Activated naive CD4-positive, alpha-beta T cell (primary cell): ENCODE measurements at places on chromosomes 7 and 10.

DNA sequence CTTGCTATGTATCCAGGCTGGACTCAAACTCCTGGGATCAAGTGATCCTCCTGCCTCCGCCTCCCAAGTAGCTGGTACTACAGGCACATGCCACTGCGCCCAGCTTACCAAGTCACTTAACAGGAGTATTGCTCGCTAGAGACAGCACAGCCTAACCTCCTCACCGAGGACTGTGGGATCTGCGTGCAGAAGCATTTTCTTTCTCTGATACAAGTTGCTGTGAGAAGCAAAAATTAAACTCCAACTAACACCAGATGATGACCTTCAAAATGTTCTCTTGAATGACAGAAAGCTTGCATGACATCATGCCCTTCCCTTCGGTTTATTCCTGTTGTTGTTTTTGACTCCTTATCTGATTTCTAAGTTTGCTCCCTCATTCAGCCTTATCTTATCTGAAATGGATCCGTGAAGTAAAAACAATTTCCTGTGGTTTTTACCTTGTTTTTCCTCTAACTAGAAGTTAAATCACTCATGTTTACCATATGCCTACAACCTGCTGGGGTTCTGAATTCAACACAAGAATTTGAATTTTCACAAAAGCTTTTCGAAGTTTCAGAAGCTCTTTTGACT is 94.4 kb upstream of the KIF5B start:
- no peak for DNase-seq

GRCh38 chr10:132444877-132445351 is 47.9 kb downstream of the PWWP2B start:
- DNase-seq = no peak

GRCh38 chr7:1298051-1298930 is 65.6 kb downstream of the UNCX start:
- no peak for DNase-seq

DNA sequence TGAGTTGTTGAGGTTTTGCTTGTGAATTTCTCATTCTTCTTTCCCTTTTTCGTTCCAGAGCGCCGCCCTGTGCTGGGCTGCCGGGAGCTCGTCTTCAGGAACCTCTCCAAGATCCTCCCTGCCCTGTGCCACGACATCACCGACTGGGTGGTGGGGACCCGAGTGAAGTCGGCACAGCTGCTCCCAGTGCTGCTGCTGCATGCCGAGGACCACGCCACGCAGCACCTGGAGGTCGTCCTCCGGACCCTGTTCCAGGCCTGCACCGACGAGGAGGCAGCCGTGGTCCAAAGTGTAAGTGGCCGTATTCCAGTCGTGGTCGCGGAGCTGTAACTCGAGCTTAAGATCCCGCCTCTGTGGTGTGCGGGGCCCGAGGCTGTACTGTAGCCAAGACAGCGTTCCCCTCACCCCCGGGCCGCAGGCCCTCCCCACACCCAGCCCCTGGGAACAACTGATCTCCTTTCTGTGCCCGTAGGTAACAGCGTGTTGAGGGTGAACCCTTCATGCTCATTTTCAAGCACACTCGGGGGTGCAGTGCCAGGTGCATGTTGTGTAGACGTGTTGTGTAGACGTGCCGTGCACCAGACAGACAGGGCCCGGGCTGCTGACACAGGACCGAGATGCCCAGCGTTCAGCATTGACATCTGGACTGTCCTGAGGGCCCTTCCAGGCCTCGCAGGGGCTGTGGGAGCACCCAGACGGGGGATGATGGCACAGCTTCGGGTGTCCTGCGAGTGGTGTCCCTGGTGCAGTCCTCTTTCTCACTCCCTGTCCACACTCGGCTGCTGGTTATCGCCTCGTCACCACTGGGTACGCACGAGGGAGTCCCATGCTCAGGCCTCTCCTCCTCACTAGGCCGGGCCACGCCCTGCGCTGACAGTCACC is 27.7 kb upstream of the PRKAR1B start:
- DNase-seq = no peak

GRCh38 chr10:21061184-21061583 is 164.1 kb upstream of the NEBL start:
- no peak for DNase-seq

GRCh38 chr10:10164848-10165247 is 852.8 kb upstream of the CELF2 start:
- DNase-seq = no peak

- no peak for DNase-seq
Measured at GRCh38 chr10:126022841-126023240, 126.5 kb downstream of the FANK1 start.

GRCh38 chr7:21965291-21965690 is 19.6 kb upstream of the CDCA7L start:
- no peak for DNase-seq

- DNase-seq = no peak
Measured at GRCh38 chr7:129434675-129435318, 565 bp downstream of the STRIP2 start.

- DNase-seq = no peak
Measured at GRCh38 chr7:26091933-26092332, 60.1 kb upstream of the NFE2L3 start.

- no peak for DNase-seq
Measured at GRCh38 chr7:141145630-141145982, 71.7 kb downstream of the TMEM178B start.

DNA sequence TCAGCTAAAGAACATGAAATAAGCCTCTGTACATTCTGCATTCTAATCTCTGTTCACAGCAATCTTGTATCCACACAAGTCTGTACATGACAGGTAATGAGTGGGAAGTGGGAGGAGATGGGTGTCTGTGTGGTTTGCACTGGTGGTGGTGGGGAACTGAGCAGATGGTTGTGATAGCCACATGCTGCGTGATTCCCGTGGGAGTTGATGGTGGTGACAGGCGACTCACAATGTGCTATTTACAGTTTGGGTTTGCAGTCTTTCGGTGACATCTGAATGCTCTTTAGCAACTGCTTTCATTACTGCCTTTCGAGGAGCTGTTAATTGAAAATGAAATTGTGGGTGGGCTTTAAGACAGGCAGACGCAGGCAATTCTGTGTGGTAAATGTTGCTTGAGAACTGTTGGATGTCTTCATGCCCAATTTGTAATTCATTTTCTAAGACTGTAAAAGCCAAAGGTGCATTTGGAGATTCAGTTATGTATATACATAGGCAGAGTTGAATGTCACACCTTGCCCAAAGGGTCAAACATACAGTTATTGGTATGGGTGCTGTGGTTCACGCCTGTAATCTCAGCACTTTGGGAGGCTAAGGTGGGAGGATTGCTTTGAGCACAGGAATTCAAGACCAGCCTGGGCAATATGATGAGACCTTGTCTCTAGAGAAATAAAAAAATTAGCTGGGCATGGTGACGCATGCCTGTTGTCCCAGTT is 308.2 kb downstream of the AUTS2 start:
- DNase-seq = no peak

DNA sequence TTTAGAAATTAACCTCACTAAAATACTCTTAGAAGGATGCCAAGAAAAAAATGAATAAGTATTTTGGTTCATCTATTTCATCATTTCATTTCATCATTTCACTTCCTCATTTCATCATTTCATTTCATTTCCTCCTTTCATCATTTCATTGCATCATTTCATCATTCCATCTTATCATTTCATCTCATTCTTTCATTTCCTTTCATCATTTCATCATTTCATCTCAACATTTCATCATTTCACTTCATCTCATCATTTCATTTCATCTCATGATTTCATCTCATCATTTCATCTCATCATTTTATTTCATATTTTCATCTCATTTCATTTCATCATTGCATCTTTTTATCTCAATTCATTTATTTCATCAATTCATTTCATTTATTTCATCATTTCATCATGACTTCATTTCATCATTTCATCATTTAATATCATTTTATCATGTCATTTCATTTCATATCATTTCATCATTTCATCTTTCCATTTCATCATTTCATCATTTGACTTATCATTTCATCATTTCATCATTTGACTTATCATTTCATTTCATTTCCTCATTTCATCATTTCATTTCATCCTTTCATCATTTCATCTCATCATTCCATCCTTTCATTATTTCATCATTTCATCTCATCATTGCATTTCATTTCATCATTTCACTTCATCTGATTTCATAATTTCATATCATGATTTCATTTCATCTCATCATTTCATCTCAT is 129.9 kb downstream of the ZNF92 start:
- no peak for DNase-seq

- DNase-seq = no peak
Measured at GRCh38 chr7:30470771-30471170, 7.8 kb downstream of the NOD1 start.

DNA sequence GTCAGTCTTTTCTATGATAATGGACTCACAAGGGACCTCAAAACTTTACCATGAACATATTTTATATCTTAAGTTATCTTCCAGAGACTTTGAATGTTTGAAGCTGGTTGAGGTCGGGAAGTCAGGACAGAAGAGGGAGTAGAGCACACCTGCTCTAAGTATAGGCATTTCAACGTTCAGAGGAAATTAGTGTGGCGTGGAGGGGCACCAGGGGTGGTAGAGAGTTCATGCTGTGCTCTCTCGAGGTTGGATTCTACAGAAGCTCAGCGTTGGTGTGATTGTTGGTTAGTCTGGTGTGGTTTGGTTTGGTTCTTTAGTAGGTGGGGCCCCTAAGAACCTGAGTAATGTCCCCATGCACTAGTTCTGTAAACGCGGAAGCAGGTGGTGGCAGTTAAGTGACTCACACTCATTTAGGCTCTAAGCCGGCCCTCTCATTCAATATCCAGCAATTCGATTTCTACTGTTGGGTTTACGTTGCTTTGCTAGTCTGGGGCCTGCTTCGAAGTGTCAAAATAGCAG is 19.8 kb downstream of the CNTNAP2 start:
- DNase-seq = no peak

- DNase-seq = no peak
Measured at GRCh38 chr7:24510759-24511158, 62.5 kb upstream of the PALS2 start.

- no peak for DNase-seq
Measured at GRCh38 chr7:33243319-33243881, 114.0 kb downstream of the BBS9 start.

- no peak for DNase-seq
Measured at GRCh38 chr10:119346095-119346832, 138.9 kb downstream of the GRK5 start.

DNA sequence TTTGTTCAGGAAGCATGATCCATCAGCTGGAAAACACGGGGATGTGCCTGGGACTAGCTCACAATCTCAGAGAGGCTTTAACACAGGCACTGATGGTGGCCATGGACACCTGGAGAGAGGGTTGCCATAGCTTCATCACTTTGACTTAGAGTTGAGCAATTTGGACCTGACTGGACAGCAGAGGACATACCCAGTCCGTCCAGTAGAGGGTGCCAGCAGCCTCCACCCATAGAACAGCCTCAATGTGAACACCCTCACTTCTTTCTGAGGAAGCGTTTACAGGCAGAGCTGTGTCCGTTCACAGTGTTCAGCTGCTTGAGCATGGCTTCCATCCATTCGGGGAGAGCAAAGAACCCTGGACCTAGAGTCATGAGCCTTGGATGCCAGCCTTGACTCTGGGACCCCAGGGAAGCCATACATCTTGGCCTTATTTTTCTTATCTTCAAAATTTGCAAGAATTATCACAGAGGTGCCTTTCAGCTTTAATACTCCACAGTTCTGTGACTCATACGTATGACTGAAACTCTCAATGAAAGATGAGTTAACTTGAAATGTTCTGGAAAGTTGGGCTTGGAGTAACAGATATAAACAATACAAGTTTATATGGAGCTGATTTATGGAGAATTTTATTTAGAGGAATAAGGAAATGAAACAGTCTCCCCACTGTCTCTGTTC is 302.9 kb upstream of the PODXL start:
- DNase-seq = no peak

DNA sequence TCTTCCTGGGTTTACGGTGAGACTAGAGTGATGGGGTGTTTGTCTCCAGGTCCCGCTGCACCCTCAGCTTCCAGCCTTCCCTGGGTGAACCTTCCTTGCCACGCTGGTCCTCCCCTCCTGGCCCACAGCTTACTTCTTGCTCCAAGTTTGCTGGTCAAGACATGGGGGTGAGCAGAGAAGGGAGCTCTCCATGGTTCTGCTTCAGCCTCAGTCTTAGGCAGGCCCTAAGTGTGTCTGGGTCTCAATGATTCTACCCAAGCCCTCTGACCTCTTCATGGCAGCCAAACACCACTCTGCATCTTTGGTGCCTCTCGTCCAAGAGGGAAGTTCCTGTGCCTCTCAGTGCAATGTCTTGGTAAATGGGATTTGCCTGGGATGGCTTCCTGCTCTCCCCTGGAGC is 356.5 kb upstream of the KLF6 start:
- no peak for DNase-seq

DNA sequence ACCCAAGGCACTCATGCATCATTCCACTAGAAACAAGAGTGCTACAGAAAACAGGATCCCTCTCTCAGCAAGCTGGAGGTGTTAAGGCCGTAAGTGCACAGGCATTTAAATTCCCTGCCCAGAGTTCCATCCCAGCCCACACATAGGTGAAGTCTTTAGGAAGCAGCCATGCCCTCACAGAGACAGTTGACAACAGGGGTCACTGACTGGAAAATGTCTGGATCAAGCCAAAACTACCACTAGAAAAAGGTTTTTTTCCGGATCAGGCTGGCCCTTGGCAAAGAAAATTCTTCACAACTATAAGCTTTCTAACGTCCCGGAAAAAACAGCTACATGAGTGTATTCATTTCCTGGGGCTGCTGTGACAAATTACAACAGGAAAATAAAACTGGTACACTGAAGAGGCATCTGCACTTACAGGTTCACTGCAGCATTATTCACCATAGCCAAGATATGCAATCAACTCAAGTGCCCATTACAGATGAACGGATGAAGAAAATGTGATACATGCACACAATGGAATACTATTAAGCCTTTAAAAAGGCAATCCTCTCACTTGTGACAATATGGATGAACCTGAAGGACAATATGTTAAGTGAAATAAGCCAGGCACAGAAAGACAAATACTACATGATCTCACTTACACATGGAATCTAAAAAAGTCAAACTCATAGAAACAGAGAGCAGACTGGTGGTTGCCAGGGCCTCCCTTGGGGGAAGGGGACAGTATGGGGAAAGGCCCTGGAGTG is 52.5 kb downstream of the SLC25A13 start:
- no peak for DNase-seq

DNA sequence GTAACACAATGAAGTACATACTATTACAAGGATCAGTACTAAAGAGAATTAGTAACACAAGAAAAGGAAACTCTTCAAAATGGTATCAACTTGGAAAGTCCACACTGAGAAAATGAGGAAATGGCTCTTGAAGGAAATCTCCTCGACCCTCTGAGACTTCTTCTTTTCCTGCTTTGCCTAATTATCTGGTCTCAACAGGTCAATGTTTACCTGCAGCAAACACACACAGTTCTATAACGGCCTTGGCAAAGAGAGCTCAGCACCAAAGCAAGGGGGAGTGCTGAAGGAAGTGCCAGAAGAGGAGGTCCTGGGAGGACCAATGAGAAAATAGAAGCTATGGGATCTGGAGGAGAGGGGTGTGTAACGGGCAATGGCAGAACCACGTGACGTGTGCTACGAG is 21.9 kb downstream of the CHCHD3 start:
- DNase-seq = no peak

DNA sequence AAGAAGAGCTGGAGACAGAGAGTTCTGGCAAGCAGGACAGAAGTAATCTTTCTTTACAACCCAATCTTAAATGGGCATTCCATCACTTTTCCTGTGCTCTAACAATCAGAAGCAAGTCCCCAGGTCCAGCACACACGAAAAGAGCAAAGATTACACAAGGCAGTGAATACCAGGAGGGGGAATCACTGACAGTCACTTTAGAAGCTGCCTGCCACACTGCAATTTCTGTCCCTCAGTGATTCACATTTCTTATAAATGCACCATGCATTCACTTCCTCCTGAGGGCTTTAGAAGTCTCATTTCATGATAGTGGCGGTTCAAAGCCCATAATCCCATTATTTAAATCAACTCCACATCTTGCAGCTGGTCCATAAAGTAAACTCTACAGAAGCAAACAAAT is 362.5 kb downstream of the POM121L12 start:
- no peak for DNase-seq
